ENCODE measurements at places on chromosomes 16 and 17.

DNA sequence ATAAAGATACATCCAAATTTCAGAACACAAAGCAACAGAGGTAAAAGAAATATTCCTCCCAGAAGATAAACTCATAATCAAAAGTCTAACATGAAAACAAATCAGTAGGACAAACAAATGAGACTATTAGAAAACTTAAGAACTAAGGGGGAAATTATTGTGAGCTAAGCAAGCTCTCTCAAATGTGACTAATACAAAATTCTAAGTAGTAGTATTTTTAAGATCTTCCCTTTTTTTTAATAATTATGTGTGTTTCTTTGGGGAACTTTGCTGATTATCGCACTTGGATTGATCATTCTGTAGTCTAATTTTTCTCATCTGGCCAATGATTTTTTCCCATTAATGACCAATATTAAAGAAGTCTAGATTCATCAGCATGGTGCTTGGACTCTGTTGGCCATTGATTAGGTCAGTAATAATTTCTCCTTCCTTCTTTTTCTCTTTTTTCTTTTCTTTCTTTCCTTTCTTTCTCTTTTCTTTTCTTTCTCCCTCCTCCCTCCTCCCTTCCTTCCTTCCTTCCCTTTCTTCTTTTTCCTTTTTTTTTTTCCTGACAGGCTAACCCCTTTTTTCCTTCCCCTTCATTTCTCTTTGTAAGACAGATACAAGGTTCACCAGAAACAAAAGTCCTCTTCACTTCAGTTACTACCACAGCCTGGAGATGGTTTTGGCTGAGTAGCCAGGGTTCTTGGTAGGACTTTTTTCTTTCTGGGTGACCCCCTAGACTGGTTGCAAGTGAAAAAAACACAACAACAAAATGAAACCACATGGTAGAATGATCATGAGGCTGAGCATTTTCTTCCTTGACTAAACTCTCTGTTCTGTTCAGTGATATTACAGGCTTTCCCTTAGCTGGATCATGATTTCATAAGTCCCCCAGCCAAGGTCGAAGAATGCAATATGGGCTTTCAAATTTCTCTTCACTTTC, 2.9 kb upstream of the ABCA6 start:
- DNase-seq: no peak

DNA sequence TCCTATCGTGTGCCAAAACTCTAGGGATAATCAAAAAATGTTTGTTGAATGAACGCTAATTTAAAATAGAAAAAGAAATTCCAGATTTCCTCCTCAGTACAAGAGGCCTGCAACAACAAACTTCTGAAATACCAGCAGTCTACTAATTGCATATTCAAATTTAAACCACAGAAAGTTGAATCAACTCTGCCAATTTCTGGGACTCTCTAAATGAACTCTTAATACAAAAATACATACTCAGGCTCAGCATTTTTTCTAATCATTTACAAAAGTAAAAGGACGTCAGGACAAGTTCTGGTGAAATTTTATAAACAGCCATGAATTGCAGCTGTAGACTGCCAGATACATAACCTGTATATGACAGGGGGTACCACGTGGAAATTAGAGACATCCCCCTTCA, 49.0 kb downstream of the KANSL1 start:
- no peak for DNase-seq

DNA sequence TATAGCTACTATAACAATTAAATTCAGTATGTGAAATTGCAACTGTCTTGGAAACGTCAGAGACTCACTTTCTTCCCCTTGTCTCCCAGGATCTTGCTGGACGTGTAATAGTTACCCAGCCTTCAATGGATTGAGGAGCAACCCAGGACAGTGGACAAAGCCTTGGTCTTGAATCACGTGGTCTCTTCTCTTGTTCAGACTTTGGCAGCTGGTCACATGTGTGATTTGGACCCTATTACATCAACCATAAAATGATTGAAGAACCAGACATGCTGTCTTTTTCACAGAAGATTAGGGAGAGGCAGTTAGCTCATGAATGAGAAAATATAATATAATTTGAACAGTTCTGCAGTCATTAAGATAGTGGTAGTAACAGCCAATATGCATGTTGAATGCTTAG, 1085.5 kb upstream of the RBFOX1 start:
- no peak for DNase-seq

DNA sequence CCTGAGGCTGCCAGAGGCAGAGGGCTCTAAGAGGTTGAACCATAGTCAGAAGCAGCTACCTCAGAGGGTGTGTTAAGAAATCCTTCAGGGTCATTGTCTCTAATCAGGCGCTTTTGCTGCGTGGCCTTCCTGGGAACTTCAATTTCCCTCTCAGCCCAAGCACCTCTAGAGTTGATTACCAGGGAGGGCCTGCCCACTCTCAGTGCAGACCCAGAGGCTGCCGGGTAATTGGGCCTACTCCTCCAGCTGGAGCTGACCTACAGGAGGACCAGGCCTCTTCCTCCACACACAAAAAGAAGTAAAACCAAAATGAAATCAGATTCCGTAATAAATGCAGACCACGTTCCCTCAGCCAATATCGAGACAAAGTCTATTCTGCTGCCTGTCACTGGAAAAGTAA, 305.0 kb upstream of the CCL2 start:
- no peak for DNase-seq

DNA sequence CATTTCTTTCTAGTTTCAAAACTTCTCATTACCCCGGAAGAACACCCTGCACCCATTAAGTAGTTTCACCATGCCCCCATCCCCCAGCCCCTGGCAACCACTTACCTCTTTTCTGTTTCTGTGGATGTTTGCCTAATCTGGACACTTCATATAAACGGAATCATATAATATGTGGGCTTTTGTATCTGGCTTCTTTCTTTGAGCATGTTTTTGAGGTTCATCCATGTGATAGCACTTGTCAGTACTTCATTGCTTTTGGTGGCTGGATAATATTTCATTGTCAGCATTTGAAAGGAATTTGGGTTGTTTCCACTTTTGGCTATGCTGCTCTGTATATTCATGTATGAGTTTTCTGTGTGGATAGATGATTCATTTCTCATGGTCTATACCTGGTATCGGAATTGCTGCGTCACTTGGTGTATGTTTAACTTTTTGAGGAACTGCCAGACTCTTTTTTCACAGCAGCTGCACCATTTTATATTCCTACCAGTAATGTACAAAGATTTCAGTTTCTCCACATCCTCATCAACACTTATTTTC, 30.0 kb upstream of the SLC5A10 start:
- no peak for DNase-seq

DNA sequence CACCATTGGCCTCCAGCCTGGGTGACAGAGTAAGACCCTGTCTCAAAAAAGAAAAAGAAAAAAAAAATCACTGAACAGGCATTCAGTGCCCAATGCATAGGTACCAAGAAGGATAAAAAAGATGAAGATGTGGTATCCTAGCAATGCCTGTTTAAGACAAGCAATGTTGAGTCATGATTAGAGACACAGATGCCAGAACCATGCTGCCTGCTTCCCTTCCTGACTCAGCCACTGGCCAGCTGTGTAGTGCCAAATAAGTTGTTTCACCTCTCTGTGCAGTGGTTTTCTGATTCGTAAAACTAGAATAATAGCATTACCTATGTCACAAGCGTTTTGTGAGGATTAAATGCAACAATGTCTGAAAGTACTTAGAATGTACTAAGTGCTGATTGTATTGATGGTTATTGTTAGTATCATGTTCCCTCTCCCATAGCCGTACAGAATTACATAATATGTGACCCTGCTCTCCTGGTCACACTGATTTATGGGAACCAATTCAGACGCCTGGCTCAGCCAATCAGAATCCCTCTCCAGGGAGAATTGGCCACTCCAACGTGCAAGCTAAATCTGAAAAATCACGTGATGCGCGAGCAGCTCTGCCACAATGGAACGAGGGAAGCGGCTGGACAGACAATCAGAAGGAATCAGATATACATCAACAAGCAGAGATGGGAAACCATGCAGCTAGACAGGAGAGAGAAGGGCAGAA, 241.9 kb downstream of the SLC39A11 start:
- DNase-seq: peak; percentile 23

GRCh38 chr16:85622683-85623082, 9.6 kb downstream of the GSE1 start:
- no peak for DNase-seq

DNA sequence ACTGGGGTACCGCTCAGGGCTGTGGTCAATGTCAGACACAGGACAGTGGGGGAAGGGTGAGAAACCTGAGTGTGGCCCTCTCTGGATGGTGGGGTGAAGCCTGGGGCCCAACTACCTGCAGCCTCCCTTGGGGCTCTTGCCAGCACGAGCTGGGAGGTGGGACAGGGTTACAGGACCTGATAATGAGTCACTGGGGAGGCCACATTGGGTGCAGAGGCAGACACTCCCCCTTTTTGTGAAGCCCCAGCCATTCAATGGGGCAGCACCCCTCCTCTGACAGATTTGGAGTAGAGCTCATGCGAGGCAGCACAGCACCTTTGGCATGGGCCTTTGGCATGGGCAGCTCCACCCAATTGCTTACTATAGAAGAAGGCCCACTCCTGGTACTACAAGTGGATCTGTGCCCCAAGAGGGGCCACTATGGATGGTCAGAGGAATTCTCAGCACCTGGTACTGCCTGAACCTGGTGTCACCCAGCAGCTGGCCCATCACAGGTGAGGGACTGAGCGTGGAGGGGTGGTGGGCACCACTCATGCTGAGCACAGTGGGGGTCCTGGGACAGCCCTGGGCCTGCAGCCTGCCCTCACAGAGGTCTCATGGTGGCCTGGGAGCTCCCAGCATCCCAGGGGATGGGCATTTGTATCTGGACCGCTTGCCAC, 45.2 kb upstream of the SMPD3 start:
- no peak for DNase-seq

DNA sequence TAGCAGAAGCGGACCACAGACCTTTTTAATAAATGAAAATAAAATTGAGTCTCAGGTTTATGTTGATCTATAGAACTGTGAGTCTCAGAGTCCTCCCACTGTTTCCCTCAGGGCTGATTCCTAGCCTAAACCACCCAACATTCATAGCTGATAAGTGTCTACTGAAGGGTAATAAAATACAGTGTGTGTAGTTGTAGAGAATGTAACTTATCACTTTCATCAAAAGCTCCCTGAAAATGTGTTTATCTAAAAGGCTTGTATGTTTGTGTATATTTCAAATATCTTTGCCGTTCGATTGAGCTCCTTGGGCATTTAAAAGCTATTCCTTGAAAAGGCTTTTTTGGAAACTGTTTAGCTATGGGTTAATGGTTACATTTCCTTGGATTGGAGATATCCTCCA, 740.3 kb upstream of the SOX9 start:
- no peak for DNase-seq

- DNase-seq: no peak
Observed at GRCh38 chr17:80388601-80389000, 26.4 kb upstream of the ENDOV start.

DNA sequence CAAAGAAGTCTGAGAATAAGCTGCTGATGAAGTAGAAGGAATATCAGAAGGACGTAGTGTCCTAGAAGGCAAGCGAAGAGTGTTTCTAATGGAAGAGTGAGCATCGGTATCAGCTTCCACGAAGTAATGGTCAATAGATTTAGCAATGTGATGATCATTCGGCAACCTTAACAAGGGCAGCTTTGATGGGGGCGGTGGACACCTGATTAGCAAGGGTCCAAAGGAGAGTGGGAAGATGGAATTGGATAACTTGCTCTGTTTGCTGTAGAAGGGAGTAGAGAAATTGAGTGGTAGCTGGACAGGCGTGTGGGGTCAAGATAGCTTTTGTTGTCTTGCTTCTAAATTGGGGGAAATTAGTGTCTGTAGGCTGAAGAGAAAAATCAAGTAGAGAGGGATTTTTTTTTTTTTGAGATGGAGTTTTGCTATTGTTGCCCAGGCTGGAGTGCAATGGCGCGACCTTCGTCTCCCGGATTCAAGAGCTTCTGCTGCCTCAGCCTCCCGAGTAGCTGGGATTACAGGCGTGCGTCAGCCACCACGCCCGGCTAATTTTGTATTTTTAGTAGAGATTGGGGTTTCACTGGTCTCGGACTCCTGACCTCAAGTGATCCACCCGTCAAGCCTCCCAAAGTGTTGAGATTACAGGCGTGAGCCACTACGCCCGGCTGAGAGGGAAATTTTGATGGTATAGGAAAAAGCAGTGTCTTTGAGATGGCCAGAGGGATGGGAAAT, 13.9 kb upstream of the HES7 start:
- no peak for DNase-seq

DNA sequence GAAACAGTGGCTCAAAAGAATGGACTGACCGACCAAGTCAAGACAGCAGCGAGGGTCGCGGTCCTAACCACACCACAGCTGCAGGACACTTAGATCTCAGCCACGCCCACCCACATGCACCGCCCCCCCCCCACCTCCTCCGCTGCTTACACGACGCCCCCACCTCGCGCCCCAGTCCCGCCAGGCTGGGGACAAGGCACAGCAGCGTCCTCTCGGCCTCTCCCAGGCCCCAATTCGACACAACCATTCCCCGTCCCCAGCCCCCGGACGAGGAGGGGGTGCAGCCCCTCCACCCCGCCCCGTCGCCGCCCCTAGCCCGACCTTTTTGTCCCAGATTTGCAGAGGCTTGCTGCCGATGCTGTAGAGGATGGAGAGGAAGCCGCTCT, 477 bp downstream of the CFAP20 start:
- no peak for DNase-seq

Data from GM04503 (cell line).